ENCODE measurements at places on chromosomes 6 and 20. TPM values are rescaled to one million over a fixed set of nuclear protein-coding genes. Genes with fewer than 3 reads are reported as not detected.

The SAMD5 gene
- 0.05 TPM for total RNA-seq

The FLRT3 gene
- not detected for total RNA-seq

The KIF25 gene
- total RNA-seq, result not detected

The ADGRF1 gene
- not detected for total RNA-seq

The POM121L2 gene
- total RNA-seq, result not detected

The C6orf47 gene
- 21.1 TPM for total RNA-seq
